ENCODE measurements at places on chromosomes 6 and 20.

DNA sequence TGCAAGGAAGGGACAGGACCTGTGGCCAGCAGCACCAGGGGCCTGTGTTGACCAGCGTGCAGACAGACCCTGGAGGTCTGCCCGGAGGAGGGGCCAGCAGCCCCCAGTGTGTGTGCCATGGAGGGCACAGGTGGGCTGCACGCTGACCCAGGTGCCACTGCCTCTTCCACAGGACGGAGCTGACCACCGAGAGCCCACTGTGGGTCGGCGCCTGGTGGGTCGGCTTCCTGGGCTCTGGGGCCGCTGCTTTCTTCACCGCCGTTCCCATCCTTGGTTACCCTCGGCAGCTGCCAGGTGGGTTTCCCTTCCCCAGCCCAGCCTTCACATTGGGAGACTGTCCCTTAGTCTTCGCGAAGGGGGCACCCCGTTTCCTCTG lies 17.9 kb downstream of the SLCO4A1 start:
- no peak for DNase-seq

DNA sequence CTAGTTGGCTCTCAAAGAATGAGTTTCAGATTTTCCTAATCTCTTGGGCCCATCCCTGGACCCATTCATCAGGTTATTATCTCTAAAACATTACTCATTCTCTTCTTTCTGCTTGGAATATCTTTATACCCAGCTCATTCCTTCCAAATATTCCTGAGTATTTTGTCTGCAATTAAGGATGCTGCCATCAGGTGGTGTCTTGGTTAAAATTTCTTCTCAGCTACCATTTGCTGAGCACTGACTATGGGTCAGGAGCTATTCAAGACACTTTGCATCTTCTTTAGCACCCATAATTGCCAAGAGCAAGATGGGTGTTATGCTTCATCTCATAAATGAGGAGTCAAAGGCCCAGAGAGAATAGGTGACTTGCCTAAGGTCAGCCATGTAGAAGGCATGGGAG lies 8.4 kb downstream of the SUN5 start:
- no peak for DNase-seq

DNA sequence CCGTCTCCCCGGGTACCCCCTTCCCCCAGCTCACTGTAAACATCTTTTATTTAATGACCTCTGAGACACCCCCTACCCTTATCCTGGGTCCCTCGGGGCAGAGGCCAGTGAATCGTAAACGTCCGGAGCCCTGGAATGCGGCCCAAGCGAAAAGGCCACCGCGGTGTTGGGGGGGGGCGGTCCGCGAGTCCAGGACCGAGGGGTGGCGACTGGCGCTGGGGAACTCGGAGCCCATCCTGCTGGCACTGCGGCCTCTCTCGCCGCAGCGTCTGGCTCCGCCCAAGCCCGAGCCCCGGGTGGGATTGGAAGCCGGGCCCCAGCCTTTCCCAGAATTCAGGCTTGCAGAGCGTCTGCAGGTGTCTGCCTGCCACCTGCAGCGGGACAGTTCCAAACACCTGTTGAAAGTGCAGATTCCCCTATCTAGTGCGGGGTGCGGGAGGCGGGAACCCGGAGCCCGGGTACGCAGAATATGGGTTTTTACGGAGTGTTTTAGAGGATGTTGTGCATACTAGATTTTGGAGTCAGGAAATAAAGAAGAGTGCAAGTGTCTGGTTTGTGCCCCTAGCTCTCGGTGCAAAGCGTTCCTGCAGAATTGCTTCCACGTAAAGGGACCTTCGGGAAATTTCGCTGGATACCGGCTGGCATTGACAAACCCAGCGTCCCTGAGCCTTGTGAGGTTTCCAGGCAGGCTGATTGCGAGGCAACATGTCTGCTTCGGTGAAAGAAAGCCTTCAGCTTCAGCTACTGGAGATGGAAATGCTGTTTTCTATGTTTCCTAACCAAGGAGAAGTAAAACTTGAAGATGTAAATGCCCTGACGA lies 800 bp downstream of the RWDD2A start:
- peak; percentile 4 for DNase-seq

DNA sequence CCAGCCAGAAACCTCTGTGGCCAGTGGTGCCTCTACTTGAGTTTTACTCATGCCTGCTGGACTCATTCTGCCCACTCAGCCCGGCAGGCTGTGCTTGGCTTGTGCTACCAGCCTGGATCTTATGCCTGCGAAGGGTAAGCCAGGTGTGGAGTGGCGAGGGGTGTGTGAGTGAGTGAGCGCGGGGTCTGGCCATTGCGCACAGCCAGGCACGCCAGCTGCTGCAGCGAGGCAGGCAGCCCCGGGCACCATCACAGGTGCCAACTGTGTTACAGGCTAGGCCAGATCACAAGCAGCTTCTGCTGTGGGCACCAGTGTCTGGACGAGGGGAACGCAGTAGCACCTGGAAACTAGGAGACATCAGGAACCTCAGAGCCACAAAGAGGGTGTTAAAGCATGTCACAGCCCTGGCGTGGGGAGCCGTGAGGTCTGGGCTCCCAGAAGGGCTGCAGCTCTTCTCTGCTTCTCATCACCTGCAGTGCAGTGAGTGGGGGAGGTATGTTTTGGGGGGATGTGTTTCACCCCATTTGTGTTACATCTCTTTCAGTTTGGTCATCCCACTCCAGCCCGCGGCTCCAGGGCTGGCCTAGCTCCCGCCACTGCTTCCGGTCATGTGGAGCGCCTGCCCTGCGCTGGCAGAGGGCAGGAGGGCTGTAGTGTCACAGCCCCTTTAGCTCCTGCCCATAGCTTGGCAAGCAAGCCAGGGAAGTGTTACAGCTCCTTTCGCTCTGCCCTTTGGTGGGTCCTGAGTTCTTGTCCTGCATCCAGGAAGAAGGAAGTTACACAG lies 379.7 kb upstream of the IMPG1 start:
- DNase-seq: no peak

- DNase-seq: no peak
Observed at GRCh38 chr6:112209131-112209530, 45.2 kb downstream of the LAMA4 start.

GRCh38 chr6:111445861-111446267 lies 37.2 kb downstream of the REV3L start:
- DNase-seq: no peak

DNA sequence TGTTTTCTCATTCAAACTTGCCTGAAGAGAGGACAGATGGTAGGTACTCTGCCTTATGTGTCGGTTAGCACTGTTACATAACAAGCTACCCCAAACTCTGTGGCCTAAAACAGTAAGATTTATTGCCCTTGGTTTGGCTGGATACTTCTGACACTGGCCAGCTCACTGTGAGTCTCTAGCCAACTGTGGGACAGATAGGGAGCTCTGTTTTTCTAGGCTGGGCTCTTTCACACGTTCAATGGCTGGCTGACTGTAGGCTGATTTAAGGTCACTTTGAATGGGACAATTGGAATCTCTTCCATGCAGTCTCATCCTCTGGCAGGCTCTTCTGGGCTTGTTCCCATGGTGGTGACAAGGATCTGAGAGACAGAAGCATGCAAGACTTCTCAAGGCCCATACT lies 39.4 kb upstream of the JAG1 start:
- DNase-seq: no peak

DNA sequence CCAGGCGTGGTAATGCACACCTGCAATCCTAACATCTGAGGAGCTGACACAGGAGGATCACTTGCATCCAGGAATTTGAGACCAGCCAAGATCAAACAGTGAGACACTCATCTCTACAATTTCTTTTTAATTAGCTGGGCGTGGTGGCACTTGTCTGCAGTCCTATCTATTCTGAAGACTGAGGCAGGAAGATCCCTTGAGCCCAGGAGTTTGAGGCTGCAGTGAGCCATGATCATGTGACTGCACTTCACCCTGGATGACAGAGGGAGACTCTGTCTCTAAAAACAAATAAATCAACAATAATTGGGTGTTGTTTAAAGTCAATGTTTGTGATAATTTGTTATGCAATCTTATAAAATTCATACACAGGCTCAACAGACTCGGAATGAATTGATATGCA lies 18.0 kb upstream of the HLA-A start:
- DNase-seq: no peak

GRCh38 chr20:9831032-9831431 lies 7.8 kb downstream of the PAK5 start:
- DNase-seq: no peak

GRCh38 chr20:58740356-58741308 lies 48.0 kb downstream of the NPEPL1 start:
- DNase-seq: no peak

DNA sequence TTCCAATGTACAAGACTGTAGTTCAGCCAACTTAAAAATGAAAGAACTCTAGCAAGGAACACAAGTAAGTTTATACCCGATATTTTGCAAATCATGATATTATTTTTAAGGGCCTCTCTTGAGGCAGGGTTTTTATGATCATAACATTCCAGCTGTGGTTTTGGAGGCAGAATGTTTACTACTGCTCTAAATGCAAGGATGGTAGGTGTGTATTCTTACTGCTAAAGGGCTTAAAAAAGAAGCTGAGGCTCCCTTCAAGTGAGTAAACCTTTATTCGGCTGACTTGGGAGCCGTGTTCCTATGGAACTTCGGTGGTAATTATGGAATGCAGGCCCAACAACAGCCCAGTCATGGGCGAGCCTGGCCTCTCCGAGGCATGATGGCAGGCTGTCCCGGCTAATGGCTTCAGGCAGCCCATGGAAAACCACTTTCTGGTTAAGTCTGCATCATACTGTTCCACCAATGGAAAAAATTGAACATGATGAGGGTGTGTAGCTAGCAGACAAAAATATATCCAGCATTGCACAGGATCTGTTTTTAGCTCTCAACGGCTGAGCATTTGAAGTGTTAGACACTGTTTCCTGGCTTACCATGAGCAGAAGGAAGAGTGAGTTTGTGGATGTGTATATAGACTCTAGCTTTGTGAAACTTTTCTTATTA lies 111.5 kb downstream of the TIAM2 start:
- no peak for DNase-seq

DNA sequence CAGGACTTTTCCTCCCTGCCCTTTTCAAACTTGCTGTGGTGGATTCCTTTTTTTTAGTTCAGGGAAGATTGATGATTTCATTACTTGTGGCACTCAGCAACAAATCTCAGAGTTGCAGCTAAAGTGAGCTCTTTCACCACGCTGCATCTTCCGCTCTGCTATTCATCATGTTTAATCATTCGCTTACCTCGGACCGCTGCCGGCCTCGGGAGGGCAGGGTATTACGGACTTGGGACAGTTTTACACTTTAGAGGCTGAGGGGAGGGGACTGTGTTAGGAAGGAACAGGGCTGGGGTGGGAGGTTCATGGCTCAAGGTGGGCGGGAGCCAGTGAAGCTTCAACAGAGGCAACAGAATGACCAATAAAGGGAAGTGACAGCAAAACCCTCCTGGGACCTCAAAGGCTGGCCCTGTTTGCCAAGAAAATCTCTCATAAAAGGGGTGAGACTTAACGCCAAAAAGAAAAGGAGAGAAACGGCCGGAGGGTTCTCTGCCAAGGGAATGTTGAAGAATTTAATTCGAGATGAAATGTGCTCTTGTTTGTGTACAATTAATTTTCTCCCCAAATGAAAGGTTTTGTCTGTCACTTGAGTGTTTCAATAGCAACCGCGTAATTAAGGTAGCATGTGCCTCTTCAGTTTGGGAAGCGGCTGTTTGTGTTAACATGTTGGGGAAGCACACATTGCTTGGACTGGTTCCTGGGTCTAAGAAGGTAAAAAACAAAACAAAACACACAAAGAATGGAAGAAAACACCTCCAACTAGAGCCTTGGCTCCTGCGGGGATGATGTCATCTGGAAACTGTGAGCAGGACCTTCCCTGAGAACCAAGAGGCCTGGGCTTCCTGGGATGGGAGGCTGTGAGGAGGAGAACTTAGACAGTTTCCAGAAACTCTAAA lies 72.5 kb upstream of the SULF2 start:
- DNase-seq: no peak

DNA sequence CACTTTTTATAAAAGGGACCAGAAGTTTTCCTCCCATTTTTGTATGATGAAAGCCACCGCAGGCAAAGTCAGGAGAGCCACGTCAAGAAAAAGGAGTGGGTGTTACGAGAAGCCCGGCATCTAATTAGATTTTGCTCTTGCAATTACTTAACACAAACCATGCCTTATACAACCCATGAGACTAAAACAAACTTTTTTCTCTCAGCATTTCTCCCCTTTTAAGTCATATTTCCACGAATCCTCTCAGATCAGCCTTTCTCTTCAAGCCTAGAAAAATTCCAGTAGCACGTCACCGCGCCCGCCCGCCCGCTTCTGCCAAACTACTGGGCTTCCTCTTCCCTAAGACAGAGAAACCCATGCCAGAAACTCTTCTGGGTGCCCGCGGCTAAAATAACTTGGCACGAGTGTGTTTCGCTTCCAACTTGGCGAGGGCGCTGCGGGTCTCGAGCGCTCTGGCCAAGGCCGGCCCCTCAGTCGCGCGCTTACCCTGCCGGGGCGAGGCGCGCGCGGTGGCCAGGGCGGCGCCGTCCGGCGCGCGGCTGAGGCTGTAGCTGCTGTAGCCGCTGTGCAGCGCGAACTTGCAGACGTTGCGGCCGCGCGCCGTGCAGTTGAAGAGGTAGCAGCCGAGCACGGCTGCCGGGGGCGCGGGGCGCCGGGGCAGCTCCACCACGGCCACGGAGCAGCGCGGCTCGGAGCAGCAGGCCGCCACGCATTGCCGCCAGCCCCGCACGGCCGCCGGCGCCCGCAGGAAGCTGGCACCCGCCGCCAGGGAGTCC lies 1.0 kb downstream of the LRP11 start:
- no peak for DNase-seq

GRCh38 chr20:57810511-57811373 lies 100.9 kb upstream of the PMEPA1 start:
- no peak for DNase-seq

DNA sequence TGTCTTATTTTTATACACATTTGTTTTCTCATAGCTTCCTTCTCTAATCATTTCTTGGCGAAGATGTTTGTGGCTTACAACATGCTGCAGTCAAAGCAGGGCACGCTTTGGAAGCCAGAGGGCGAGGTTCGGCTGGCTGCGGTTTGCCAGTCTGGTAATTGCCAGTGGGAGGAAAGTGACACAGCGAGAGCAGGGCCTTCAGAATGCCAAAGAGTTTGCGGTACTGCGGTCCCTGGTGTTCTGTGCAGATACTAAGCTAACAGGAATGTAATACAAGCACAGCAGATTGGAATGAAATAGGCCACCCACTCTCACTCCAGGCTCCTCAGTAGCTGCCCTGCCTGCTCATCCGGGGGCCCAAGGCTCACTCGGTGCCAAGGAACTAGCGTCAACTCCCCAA lies 58.7 kb upstream of the TGM3 start:
- DNase-seq: no peak

DNA sequence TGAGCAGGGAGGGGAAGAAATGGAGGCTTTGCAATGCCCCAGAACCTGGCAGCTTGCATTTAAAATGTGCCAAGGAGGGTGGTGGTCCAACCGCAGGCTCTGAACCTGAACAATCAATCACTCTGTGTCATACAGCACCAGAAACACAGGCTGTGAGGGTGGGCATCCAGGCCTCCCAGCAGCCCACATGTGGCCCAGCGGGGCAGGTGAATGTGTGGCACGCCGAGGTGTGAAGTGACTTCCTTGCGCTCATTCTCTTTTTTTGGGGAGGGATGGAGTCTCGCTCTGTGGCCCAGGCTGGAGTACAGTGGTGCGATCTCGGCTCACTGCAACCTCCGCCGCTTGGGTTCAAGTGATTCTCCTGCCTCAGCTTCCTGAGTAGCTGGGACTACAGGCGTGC lies 80.5 kb downstream of the GINS1 start:
- no peak for DNase-seq

GRCh38 chr6:64683682-64684081 lies 1023.3 kb downstream of the EYS start:
- DNase-seq: no peak

GRCh38 chr6:105193647-105194046 lies 13.8 kb upstream of the POPDC3 start:
- DNase-seq: no peak
